ENCODE measurements at places on chromosomes 7 and 10.

DNA sequence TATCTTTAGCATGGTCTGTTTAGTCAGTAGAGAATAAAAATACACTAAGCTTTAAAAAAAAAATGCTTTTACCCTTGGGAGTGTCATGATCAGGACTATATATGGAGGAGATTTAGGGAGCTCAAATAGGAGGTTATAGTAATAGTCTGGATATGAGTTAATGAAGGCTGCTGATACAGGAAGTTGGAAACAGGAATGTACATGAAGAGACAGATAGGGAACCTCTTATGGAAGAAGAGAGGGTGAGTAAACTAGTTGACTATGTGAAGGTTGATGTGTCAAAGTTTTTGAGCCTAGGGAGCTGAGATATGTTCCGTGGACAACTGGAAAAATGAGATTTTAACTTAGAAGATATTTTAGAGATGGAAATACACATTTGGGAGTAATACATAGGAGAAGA is 472.0 kb upstream of the FZD8 start:
- DNase-seq: no peak

DNA sequence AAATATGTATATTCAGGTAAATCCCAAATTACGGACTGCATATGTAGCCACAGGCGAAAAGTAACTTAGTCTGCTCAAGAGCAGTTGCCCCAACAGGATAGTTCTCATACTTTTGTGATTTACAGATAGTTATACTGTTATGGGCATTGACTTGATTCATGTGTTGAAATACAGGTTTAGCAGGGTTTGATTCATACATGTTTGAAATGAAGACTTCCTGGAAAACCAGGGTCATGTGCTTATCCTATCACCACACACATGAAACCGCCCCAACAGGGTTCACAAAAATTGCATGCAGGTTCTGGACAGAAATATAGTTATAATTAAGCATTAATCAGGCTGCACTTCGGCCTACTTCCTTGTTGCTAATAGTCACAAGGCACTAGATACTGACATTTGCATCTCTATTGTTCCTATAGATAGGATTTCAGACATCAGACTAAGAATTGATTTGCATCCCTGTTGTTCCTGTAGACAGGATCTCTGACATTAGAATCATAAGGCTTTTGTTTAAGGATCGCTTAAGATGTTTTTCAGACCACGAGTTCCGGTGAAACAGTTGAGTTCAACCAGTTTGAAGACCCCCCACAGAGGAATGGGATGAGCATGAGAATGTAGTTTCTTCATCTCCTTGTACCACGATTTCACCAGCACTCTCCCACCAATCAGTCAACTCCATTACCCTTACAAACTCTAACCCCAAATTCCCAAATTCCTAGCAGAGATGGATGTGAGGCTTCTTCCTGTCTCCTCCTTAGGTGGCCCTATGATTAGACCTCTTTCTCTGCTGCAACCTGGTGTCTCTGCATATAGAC is 2.0 kb upstream of the ZNF398 start:
- no peak for DNase-seq

DNA sequence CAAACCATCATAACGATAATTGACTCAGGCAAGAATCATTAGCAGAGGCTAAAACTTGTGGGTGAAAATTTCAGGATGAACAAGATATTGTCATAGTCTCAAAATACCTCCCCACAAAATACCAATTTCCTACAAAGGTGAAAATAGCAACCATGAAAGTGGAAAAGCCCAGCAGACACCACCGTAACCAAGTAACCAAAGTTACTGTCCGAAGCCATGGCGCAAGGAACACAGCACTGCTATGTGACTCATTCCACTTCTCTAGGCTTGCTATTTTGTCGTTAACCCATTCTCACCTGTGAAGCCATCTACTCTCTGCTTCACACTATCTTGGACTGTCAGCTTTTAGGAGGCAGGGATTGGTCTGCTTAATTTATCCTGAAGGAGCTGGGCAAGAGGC is 113.8 kb upstream of the CACUL1 start:
- no peak for DNase-seq

DNA sequence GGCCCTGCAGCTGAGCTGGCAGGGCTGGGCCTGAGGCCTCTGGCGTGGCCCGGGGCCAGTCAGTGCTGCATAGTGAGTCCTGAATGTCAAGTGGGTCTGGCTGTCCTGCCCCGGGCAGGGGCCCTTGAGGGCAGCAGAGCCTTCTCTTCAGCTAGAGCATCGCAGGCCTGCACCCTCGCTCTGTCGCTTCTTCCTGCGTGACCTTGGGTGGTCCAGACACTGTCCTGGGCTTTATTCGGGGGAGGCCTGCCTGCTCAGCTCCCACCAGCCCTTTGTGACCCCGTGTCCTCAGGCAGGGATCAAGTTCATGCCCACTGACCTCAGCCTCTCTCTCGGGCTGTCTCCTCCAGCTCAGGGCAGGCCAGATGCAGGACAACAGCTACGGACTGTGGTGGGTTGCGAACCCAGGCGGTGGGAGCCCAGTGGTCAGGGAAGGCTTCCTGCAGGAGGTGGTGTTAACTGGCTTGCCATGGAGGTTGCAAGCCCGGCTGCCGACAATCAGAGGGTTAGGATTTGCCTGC is 3.4 kb downstream of the TTYH3 start:
- DNase-seq: no peak

GRCh38 chr7:64884913-64885370 is 18.1 kb upstream of the ZNF273 start:
- DNase-seq: no peak

- no peak for DNase-seq
These were observed 11.1 kb upstream of the CNNM1 start for GRCh38 chr10:99318048-99318447.

DNA sequence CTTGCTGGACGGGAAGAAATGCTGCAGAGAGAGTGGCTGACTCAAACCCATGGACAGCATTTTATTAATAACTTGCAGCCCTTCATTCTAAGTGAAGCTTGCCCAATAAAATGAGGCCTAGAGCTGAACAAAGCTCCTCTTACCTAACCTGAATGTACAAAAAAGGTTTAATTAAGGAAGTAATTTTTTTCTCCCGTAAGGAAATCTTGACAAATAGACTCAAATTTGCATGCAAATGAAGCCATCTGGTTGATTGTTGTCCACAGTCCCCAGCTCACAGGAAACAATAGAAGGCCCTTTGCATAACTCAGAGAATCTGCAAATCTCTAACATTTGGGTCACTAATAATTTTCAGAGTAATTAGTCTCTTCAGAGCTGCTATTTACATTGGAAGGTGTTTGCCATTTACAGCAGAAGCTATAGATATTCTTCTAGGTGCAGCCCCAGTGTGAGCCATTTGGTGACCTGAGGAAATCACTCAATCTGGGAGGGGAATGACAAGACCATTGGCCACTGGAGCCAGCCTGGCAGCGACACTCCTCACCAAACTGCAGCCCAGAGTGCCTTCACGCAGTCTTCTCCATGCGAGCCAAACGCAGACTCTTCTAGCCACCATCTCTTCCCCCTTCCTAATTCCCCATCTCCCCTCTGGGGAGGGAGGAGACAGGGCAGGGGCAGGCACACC is 483.0 kb upstream of the C7orf33 start:
- no peak for DNase-seq

GRCh38 chr10:113666682-113667252 is 2.9 kb upstream of the NRAP start:
- no peak for DNase-seq

DNA sequence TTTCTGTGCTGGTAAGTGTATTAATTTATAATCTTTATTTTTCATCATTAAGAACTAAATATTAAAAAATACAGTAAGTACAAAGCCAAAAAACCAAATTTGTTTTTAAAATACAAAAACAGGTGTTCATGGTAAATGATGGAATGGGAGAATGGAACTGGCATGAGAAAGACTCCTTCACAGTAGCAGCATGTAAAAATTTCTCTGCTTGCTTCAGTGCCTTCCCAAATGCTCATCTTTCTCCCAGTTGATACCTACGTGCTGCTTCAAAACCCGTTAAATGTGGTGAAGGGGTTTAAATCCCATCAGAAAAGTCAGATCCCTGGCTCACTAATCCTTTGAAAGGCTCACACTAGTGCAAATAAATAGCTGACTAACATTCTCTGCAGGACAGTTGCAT is 4.2 kb downstream of the RNF133 start:
- DNase-seq: no peak

DNA sequence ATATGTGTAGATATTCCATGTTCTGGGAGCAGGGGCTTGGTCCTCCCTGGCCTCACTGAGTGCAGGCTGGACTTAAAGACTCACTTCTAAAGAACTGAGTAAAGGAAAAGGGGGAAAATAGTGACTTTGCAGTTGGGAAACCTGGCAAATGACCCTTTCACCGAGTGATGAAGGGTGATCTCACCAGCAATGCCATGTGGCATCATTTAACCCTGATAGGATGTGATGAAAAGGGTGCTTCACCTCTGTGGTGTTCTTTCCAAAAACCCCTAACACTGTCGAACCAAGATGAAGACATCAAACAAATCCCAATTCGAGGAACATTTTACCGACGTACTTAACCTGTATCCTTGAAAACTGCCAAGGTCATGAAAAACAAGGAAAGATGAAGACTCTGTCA is 71.9 kb downstream of the AOAH start:
- no peak for DNase-seq

DNA sequence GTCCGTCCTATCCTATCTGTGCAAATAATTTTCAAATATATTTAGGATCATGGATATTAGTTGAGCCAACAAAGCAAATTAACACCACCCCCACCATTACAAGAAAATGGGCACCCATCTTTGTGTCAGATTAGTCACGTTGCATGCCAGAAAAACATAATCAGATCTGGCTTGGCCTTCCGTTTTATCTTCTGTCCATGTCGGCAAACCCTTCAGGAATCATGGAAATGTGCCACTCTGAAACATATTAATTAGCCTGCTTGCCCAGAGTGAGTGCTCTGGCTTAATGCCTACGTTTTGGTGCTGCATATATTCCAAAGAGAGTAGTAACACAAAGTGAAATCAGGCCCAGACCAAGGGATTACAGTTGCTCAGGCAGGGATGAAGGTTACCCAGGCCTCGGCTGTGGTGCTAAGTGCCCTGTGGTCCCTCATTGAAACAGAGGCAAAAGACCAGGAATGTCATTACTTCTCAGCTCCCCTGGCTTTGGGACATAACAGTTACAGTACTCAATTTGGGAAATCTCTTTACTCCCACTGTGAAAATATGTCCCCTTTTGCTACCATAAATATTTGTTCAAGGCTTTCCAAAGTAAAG is 154.0 kb upstream of the LSM8 start:
- no peak for DNase-seq

- no peak for DNase-seq
These were observed 16.9 kb downstream of the DYDC2 start for GRCh38 chr10:80373502-80373901.

DNA sequence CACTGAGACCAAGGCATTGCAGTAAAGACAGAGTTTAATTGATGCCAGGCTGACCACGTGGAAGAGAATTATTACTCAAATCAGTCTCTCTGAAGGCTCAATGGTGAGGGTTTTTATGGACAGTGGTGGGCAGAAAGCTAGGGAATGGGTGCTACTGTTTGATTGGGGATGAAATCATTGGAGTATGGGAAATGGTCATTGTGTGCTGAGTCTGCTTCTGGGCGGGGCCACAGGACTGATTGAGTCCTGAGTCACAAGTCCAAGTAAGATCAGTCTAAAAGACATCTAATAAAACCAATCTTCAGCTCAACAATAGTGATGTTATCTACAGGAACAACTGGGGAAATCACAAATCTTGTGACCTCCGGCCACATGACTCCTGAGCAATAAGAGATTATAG is 868.4 kb downstream of the SORCS3 start:
- no peak for DNase-seq

All from T-helper 22 cell (primary cell).